ENCODE measurements at places on chromosomes 1 and 21.

DNA sequence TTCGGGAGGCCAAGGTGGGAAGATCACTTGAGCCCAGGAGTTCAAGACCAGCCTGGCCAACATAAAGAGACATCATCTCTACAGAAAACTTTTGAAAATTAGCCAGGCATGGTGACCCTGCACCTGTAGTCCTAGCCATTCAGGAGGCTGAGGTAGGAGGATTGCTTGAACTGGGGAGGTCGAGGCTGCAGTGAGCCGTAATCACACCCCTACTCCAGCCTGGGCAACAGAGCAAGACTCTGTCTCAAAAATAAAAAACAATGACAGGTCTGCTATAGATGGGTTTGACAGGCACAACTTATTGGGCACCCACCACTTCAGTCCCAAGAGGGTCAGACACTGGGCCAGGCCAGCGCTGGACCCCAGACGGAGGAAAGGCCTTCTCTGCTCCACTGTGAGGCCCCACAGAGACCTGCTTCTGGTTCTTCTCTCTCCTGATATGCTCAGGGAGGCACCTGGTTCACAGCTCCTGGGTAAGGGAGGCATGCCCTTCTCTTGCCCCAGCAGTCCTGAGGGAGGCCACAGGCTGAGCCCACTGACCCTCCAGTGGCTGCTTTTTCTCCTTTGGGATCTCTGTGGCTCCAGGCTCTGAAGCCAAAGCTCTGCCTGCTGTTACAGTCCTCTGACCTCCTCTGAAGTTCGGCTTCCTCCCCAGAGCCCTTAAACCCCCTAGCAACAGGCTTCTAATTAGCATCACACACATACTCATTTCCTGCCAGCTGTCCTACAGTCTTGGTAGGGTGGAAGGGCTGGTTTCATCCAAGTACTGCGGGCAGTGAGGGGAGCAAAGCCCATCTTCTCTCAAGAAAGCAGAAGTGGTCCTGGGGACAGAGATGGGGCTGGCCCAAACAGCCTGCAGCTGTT lies 14.4 kb downstream of the S100A16 start:
- no peak for DNase-seq

GRCh38 chr1:5297180-5297885 lies 642.9 kb downstream of the AJAP1 start:
- no peak for DNase-seq

- no peak for DNase-seq
These were observed 19.2 kb downstream of the PTTG1IP start for GRCh38 chr21:44854391-44854663.

DNA sequence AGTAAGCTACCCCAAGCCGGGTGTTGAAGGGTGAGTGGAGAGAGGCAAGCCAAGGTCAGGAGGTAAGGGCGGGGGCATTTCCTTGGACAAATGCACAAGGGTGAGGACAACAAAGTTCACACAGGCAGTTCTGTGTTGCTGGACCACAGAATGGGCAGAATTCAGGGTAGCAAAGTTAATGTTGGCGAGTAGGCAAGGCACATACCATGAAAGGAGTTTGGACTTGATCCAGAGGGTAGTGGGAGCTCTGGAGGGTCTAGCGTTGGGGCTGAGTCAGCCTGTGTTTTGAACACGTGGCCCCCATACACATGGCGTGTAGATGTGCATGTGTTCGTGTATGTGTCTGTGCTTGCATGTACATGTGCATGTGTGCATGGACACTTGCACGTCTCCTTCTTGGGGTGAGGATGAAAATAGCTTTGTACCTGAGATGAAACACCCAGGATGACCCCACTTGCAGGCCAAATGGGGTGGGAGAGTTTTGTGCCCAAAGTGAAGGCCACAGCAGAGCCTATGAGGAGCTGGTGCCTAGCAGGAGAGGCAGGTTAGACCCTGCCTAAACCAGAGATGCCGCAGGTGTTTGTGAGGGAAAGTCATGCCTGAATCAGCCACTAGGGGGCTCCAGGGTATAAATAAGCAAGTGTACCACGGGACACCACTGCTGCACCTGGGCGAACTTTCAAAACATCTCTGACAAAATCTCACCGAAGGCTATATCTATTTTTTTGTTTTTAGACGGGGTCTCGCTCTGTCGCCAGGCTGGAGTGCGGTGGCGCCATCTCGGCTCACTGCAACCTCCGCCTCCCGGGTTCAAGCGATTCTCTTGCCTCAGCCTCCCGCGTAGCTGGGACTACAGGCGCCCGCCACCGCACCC lies 21.8 kb downstream of the SLC27A3 start:
- peak; percentile 98 for DNase-seq

DNA sequence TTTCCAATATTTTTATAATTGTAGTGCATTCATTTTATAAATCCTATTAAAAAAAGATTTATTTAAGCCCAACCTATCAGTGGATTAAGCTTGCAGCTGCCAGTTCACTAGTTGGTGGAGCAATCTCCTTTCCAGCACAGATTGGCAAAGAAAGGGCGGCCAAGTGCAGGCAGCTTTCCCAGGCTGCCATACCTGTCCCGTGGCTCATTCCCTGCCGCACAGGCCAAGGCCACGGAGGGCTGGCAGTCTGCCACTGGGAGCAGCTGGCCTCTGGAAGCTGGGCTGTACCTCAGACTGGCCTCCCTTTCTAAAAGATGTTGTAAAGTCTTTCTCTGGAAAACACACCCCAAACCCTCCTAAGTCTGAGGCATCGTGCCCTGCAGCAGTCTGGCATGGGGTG lies 74.2 kb downstream of the SIM2 start:
- DNase-seq, result no peak

DNA sequence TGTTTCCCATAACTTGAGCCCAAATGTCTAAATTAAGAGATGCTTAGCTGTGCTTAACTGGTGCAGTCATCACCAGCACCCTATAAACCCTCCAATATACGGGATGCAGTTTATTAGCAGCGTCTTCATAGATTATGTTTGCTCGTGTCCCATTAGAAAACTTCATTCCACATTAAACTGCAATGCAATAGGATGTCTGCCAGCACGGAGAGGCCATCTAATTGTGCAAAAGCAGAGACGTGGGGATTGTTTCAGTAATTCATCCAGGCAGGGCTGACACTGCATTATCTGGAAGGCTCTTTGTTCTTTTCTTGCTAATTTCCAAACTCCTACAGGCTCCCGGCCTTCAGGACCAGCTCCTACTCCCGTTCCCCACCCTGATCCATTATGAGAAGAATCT lies 89.5 kb downstream of the CSMD2 start:
- no peak for DNase-seq

DNA sequence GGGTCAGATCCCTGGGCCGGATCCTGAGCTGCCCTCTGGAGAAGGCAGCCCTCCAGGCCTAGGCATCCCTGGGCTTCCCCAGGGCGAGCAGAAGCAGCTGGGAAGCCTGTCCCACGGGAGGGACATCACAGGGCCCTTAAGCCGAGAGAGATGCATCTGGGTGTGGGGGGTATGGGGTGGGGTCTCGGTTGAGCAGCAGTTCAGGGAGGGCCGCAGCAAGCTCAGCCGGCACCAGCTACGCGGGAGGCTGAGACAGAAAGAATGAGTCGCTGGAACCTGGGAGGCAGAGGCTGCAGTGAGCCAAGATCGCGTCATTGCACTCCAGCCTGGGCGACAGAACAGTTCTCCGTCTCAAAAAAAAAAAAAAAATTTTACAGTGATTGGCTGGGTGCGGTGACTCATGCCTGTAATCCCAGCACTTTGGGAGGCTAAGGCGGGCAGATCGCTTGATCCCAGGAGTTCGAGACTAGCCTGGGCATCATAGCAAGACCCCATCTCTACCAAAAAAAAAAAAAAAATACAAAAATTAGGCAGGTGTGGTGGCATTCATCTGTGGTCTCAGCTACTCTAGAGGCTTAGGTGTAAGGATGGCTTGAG lies 37.7 kb downstream of the RRP1 start:
- DNase-seq, result no peak

DNA sequence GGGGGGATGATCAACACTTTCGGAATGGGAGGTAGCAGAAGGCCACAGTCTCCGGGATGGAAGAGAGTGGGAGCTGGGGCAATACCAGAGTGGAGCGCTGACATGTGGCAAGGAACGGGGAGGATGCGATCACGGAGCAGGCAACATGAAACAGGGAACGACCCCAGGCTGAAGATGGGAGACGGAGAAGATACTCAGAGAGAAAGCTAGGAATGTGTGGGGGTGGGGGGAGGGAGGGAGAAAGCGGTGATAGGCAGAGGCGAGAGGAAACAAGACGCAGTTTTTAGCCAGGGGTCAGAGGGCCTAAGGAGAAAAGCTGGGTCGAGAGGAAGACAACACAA lies 577 bp downstream of the RAB3GAP2 start:
- no peak for DNase-seq

DNA sequence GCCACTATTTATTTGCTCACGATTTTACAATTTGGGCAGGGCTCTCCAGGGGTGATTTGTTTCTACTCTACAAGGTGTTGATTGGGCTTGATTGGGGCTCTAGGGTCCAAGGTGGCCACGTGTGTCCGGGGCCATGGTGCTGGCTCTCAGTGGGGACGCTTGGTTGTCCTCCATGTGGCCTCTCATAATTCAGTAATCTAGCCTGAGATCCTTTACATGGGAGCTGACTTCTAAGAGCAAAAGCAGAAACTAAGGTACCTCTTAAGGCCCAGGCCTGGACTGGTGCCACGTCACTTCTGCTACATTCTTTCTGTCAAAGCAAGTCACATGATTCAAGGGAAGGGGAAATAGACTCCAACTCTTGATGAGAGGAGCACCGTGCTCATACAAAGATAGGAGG lies 8.1 kb upstream of the PSRC1 start:
- no peak for DNase-seq

- DNase-seq, result no peak
These were observed 54.6 kb downstream of the MATN1 start for GRCh38 chr1:30668546-30669327.

DNA sequence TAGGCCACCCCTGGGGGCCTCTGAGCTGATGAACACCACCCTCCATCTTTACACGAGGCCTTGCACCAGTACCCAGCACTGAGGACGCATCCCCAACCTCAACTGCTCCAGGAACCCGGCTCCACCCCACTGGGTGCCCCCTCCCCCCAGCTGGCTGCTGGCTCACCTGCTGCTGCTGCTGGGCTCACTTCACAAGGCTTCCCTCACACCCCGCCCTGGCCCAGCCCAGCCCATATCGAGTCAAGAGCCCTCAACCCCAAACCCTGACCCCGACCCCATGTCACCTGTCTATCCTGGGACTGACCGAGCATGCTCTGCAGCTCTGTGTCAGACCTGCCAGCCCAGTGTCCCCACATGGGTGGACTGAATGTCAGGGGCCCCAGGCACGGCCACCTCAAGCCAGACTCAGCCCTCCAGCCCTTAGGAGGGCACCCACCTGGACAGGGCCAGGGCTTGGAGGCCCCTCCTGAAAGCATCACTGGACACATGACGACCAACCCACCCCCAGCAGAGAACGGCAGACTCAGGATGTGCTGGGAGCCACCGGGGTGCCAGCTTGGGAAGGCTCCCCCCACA lies 21.4 kb downstream of the WNT9A start:
- no peak for DNase-seq

- DNase-seq, result no peak
These were observed 5.0 kb upstream of the KIAA0040 start for GRCh38 chr1:175197531-175197930.

All from omental fat pad (tissue), 4 donors.